ENCODE measurements at places on chromosomes 5 and 9.

DNA sequence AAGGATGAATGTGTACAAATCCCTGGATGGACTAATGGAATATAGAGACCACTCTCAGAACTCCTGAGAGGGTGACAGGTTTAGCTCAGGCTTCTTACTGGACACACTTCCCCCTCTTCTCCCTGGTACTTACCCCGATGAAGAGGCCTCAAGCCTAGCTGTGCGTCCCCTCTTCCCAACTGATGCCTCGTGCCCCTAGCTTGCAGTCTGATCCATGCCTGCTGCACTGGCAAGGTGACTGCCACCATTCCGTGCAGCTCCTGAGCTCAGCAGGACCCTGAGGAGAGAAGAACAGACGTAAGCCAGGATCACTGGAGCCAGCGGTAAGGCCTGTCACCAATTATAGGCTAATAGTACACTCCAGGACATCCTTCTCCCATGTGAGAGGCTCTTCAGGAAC, 5.5 kb upstream of the STOML2 start:
- DNase-seq, result no peak

GRCh38 chr9:16103620-16104397, 551.0 kb downstream of the CCDC171 start:
- no peak for DNase-seq

- no peak for DNase-seq
Measured at GRCh38 chr5:168786147-168786546, 207.0 kb upstream of the PANK3 start.

DNA sequence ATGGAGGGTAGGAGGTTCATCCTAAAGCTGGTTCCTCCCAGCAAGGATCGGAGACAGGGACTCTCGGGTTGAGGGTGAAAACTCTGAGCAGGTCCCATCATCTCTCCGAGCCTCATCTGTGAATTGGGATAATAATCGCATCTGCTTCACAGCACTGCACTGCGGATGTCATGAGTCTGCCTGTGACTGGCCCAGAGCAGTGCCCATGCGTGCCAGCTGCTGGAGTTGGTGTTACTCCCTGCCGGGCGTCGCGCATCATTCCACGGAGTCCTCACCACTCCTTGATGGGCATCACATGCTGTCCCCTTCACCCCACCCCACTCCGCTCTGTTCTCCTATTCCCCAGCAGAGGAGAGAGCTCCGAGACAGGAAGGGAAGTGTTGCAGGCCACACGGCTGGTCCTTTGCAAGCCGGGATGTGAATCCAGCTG, 35.1 kb upstream of the ORM1 start:
- DNase-seq, result no peak

- peak; percentile 63 for DNase-seq
Measured at GRCh38 chr9:29211580-29212396, 1638.5 kb upstream of the C9orf72 start.

DNA sequence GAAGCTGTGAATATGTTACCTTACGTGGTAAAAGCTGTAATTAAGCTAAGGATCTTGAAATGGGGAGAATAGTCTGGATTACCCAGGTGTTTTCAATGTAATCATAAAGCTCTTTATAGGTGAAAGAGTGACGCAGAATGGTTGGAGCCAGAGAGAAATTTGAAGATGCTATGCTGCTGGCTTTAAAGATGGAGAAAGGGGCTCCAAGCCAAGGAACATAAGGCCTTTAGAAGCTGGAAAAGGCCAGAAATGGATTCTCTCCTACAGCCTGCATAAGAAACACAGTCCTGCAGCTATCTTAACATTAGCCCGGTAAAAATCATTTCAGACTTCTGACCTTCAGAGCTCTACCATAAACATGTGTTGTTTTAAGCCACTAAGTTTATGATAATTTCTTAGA, 243.3 kb upstream of the VLDLR start:
- no peak for DNase-seq

GRCh38 chr5:162514116-162514515, 446.5 kb downstream of the GABRG2 start:
- DNase-seq, result no peak

- no peak for DNase-seq
Measured at GRCh38 chr5:8332666-8333445, 463.9 kb downstream of the MTRR start.

DNA sequence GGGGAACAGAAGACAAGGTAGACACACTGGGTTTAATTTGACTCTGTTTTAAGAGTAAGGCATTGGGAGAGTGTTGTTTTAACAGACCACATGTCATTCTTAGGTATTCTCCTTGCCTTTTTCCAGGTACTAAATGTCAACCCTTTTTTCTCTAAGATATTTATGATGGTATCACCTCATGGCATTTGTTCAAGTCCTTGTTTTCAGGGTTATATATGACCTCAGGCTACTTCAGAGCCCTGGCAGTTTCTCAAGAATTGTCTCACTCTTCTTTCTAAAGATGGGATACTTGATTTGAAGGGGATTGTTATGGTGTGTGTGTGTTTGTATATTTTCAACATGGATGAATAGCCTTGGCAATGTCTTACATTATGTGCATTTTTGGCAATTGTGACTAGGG, 131.1 kb upstream of the ACTBL2 start:
- no peak for DNase-seq

DNA sequence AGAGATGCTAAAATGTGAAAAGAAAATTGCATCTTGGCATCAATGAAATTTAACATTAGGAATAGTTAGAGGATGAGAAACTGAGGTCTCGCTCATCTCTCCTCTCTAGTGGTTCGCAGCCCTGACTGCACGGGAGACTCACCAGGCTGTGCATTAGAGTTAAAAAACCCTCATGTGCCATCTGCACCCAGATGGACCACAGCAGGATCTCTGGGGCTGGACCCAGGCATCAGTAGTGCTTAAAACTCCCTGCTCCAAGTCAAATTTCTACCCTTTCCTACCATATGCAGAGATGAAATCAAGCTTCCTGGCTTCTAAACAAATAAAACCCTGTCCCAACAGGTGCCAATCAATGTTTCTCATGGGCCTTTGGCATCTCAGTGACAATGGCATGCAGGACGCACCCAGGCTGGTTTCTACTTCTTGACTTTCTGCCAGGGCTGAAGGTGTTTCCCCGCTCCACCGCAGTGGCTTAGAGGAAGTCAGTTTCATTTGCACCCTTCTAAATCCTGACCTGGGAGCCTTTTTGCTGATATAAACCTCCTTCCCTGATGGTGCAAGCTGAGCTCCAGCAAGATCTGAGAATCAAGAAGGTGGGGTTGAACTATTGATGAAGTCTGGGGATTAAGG, 132.6 kb downstream of the NSG2 start:
- DNase-seq, result no peak

GRCh38 chr5:90054612-90055011, 354.9 kb downstream of the CETN3 start:
- peak; percentile 29 for DNase-seq

GRCh38 chr5:123855609-123856008, 343.6 kb downstream of the CSNK1G3 start:
- DNase-seq, result no peak

GRCh38 chr9:93161786-93162562, 22.0 kb upstream of the WNK2 start:
- DNase-seq, result no peak

DNA sequence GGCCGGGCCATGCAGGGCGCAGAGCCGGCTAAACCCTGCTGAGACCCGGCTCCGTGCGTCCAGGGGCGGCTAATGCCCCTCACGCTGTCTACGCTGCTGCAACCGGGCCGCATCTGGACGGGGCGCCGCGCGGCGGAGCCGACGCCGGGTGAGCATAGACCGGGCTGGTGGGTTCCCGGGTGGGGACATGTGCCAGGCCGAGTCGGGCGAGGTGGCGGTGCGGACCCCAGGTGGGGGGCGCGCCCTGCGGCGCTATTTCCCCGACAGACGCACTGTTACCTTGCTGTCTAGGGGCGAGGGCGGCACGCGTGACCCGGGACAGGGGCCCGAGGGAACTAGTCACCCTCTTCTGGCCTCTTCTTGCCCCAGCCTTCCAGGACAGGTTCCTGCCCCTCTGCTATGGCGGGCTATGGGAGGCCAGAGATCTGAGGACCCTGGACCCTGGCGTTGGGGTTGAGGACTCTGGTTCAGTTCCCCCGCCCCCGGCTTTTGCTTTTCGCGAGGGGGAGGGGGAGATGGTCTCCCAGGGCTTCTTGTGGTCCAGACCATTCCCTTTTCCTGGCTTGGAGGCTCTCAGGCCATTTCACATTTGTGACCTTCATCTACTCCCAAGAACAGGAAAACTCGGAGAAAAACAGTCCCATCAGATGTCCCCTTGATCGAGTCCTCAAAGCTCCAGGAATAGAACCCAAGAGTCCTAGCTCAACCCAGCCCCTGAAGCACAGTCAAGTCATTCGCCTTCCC, 536 bp downstream of the SLC27A4 start:
- no peak for DNase-seq

- no peak for DNase-seq
Measured at GRCh38 chr5:59598547-59598874, 295.0 kb downstream of the PDE4D start.

DNA sequence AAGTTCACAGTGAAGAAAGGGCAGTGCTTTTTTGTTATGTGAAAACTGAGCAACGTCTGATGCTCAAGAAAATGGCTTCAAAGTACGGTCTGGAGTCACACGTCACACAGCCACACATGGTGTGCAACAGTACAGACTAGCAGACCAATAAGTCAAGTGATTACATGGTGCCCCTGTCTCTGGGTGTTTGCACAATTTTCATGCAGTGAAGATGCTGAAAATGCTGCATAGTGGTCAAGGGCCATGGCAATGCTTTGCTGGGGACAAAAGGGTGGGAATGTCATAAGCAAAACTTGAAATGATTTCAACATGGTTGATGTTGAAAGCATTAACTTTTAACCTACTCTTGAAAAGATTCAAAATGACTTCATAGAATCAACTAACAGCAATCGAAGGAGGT, 231.2 kb downstream of the EBF1 start:
- DNase-seq, result no peak

DNA sequence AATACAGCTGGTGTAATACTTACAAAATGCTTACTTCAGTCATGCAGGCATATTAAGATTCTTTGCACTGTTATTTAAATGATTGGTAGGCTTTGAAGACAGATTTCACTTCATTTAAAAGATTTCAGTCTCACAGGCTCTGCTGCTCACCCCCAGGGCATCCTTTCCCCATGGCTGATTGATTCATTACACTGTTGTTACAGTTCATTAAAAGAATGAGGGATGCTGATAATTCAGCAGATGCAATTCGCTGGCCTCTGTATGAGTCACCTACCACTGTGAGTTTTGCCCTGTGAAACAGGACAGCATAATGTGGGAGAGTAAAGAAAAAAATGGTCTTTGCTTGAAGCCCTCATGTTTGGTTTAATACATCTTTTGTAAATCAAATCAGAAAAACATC, 246.9 kb downstream of the CYLC2 start:
- DNase-seq, result no peak

DNA sequence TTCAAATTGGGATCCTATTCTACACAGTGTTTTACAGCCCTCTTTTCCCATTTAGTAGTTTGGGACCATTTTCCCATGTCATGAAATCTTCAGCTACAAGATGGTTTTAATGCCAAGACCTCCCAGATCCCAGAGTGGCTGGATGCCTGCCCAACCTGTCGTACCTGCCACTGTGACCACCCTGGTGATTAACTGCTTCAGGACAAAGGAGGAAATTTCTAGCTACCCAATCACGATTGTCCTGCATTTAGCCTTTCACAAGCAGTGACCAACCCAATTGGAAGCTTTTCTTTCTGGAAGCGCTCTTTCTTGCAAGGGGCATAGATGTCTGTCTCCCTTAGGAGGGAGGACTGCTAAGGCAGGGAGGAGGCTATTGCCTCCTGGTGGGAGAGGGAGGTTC, 13.8 kb downstream of the IL9 start:
- no peak for DNase-seq

DNA sequence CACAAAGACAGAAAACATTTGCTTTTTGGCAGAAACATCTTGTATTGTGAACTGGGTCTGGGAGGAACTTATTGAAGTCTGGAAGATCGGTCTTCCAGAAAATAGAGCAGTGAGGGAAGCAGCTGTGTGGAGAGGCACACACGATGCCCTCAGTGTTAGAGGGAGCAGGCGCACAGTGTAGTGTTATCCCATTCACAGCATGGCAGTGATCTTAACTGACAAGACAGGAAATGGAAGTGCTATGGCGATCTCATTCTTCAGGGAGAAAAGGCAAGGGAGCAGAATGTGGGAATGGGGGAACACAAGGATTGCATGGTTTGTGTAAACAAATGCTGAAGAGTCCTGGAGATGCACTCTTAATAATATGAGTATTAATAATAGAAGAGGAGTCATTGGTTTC, 161.0 kb downstream of the PBX3 start:
- DNase-seq, result no peak

DNA sequence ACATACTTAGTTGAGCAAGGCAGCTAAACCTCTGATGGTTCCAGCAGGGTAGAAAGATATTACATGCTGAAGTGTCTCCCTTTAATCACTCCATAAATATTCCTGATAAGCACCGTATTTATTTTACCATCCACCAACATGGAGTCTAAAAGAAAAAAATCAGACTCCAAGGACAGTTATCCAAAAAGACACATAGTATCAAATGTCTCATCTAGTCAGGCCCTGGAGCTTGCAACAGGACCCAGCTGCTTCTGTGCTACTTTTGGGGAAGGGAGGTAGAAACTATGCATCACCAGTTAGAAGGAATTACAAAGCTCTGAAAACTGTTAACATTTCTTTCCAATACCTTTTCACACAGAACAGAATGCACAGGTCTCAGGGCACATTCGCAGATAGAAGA, 88.1 kb downstream of the S1PR3 start:
- DNase-seq, result no peak

- peak; percentile 76 for DNase-seq
Measured at GRCh38 chr9:5455181-5455580, 4.8 kb downstream of the CD274 start.

DNA sequence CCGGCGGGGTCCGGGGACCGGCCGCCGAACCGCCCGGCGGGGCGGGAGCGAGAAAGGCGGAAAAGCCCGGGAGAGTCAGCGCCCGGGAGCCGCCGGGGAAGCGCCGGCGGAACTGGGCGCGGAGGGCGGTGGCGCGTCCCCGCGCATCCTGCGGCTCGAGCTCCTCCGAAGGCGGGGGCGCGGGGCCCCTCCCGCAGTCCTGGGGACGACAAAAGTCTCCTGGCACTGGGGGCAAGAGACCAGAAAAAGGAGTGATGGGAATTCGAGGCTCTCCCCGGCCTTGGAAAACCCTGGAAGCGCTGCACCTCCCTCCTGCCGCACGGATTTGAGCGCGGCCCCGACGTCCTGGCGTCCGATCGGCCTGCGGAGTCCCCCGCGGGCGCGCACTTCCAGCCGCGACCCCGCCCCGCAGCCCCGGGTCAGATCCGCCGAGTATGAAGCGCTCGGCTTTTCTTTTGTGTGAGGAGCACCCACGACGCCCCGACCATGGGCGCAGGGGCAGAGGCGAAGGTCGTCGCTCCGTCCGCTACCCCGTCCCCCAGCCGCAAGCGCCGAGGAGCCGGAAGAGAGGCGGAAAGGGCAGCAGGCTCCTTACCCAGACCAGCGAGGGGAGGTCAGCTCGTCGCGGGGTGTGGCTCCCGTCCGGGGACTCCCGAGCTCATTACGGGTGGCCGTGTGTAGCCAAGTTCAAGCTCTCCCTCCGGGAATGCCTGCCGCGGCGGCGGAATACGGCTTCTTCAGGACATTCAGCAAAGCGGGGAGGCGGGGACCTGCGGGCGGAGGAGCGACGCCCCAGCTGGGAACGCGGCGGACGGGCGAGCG, at the start of gene EPB41L4A:
Gene EPB41L4A, minus strand, starts transcription at position 114 of the 822 bp plus-strand sequence. CDS start 238 bp downstream, outside the sequence.
- DNase-seq, result peak; percentile 36

All from mesenchymal stem cell (in vitro differentiated cells and primary cell).